ENCODE measurements at places on chromosomes 7 and 10.

GRCh38 chr10:83603708-83604107 lies 535.6 kb upstream of the GHITM start:
- DNase-seq, result peak; percentile 1

GRCh38 chr7:1708596-1709251 lies 38.6 kb downstream of the ELFN1 start:
- DNase-seq, result no peak

- no peak for DNase-seq
These were observed 95.3 kb upstream of the ANK3 start for GRCh38 chr10:60485025-60485424.

- no peak for DNase-seq
These were observed 18.0 kb downstream of the CNNM2 start for GRCh38 chr10:102935939-102936605.

DNA sequence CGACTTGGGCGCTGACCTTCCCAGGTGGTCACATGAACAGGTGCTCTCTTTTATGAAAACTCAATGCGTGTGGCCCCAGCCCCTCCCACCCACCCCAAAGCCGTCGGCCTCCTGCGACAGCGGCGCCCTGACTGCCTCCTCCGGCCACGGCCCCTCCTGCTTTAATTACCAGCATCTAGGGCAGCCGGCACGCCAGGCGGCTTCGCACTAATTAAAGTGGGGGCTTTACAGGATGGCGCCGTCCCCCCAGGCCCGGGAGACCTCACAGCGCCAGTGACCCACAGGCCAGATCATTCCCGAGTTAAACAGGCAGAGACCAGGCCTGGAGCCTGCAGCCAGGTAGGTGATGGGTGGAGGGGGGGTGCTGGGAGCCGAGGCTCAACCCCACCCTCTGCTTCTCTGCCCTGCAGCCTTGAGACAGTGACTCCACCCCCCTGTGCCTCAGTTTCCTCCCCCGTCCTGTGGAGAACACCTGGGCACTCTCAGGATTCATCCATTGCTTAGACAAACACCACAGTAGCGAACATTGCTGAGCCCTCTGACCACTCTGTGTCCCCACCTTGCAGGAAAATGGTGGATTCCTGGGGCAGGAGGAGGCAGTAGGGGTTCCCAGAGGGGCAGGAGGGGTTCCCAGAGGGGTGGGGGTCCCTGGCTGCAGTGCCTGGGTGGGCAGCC lies 100.8 kb downstream of the MICALL2 start:
- DNase-seq, result no peak

- DNase-seq, result no peak
These were observed 609.7 kb downstream of the INHBA start for GRCh38 chr7:41093141-41093540.

- no peak for DNase-seq
These were observed 148.0 kb downstream of the ANKRD7 start for GRCh38 chr7:118372530-118372929.

DNA sequence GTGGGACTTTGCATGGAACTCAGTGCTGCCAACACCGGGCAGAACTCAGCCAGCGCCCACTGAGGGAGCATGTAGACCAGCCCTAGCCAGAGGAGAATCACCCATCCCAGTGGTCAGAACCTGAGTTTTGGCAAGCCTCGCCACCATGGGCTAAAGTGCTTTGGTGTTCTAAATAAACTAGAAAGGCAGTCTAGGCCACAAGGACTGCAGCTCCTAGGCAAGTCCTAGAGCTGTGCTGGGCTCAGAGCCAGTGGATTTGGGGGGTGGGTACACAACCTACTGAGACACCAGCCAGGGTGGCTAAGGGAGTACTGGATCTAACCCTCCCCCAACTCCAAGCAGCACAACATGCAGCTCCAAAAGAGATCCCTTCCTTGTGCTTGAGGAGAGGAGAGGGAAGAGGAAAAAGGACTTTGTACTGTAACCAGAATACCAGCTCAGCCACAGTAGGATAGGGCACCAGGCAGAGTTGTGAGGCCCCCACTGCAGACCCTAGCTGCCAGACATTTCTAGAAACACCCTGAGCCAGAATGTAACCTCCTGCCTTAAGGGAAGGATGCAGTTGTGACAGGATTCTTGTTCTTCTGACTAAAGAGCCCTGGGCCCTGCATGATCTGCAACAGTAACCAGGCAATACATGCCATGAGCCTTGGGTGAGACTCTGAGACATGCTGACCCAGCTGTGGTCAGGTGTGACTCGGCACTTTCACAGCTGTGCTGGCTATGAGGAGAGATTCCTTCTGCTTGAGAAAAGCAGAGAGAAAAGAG lies 24.4 kb downstream of the GSDME start:
- DNase-seq, result no peak

DNA sequence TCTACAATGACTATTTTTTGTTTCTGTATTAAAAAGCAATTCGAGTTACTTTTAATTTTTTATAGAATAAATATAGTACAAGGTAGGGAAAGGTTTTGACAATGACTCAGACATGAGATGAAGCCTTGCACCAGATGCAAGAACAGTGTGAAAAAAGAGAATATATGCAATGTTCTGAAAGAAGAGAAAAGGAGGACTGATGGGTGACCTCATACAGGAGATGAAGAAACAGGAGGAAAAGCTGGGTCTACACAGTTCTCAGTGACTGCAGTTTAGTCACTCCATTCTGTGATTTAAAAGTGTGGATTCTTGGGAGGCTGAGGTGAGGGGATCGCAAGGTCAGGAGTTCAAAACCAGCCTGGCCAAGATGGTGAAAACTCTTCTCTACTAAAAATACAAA lies 38.3 kb upstream of the YAE1 start:
- DNase-seq, result no peak

DNA sequence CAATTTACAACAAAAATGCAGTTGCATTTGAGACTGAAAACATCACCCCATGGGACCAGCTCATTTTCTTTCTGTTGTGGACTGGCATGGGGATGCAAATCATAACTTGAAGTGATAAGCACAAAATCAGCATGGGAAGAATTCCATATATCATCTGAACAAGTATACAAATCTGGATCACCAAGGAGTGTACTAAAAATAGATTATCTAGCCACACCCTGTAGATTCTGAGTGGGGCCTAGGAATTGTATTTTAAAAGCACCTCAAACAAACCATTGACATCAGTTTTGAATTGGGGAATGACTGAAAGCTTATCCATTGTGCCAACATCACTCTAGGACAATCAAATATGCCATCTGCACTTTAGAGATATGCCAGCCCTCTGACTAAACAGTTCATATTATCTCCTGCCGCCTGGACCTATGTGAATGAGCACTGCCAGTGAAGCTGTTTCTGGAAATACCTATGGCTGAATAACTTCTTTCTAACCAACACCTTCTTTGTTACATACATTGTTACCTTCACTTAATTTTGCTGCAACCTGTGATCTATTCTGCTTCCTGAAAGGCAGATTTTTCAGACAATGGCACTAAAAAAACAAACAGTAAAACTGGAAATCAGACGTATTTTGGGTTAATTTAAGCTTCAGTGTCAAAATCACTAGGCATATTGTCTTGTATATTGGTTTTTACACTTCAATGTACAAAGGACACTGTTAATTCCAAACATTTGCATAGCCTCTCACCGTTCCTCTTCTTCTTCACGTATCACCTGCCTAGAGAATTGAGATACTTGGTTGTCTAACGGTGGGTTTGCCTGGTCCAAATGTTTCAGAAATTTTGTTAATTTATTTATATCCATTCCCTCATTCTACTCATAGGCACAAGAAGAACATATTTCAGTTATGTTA lies 42.4 kb upstream of the HGF start:
- no peak for DNase-seq

- peak; percentile 43 for DNase-seq
These were observed 31.5 kb downstream of the TCF7L2 start for GRCh38 chr10:112981553-112981952.
